ENCODE measurements at places on chromosomes 16 and 17.

DNA sequence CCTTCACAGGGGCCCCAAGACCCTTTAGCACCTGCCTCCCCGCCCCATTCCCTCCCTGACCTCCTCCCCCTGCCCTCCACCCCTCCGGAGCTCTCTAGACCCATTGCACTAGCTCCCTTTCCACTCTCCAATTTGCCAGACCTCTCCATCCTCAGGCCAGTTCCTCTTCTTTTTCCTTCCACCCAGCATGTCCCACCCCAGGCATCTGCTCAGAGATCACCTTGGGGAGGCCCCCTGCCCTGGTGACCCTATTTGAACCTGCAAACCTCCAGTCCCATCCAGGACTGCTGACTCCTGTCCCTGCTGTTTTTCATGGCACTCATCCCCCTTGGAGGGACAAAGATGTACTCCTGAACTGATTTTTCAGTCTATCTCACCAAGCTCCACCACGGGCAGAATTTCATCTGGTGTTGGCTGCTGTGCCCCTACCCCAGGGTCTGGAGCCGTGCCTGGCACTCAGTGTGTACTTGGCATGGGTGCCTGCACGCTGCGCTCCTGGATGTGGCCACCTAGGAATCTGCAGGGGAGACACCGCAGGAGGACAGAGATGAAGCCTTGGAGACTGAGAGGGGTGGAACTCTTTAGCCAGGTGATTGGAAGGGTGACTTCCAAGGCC, 85.6 kb upstream of the CACNG5 start:
- DNase-seq, result no peak

- DNase-seq, result no peak
Measured at GRCh38 chr17:5234645-5235576, at the start of gene SCIMP. SCIMP (minus strand) TSS chr17:5234860; CDS start chr17:5234755, 105 bp downstream.

GRCh38 chr16:15483857-15484256, 49.5 kb downstream of the BMERB1 start:
- no peak for DNase-seq

DNA sequence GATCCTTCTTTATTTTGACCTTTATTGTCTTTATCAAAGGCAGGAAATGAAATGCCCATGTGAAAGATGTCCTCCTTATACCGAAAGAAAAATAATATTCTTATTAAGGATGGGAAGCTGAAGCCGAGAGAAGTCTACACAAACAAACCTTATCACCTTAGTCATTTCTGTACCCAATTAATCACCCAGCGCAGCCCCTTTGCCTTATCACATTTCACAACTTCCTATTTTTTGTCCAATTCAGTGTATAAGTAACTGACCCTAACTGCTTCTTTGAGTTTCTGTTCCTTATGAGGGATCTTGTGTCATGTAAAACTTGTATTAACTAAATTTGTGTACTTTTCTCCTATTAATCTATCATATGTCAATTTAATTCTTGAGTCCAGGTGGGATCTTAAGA, 16.4 kb upstream of the CCL23 start:
- no peak for DNase-seq

GRCh38 chr17:4834681-4835020, 1.5 kb downstream of the MINK1 start:
- no peak for DNase-seq

DNA sequence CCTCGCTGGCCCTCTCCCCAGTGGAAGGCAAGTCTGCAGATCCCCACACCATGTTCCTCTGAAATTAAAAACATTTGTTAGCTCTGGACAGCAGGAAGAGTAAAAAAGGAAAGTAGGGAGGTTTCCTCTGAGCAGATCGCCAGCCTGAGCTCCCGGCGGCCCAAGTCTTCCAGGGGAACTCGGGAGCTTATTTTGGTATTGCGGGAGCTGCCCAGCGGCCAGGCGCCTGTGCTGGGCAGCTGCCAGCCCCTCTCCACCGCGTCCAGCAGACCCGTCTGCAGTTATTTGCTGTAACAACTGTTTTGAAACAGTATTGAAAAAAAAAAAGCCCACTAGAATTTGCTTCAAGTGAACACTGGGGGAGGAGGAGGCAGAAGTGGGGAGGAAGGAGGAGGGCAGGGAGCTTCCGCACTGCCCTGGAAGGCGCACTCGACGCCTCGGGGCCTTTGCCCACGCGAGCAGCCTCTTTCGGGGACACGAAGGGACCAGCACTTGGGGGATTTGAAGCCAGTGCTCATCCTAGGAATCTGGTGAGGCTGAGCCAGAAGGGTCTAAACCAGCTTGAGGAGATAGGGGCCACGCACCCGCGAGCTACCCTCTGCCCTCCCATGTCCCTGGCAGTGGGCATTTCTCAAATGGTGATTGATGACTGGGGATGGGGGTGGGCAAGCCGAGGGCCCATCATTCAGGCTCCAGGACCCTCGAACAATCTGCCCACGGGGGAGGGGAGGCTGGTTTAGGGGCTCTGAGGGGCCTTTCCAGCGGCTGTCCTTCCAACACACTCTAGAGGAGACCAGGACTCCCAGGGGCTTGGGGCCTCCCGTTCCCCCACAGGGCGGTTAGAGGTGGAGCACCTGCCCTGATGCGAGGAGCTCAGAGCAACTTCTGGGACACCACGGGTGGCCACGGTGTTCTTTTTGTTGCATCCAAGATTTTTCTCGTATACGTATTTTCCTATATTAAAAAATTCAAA, 3.0 kb upstream of the BAHCC1 start:
- DNase-seq, result no peak

DNA sequence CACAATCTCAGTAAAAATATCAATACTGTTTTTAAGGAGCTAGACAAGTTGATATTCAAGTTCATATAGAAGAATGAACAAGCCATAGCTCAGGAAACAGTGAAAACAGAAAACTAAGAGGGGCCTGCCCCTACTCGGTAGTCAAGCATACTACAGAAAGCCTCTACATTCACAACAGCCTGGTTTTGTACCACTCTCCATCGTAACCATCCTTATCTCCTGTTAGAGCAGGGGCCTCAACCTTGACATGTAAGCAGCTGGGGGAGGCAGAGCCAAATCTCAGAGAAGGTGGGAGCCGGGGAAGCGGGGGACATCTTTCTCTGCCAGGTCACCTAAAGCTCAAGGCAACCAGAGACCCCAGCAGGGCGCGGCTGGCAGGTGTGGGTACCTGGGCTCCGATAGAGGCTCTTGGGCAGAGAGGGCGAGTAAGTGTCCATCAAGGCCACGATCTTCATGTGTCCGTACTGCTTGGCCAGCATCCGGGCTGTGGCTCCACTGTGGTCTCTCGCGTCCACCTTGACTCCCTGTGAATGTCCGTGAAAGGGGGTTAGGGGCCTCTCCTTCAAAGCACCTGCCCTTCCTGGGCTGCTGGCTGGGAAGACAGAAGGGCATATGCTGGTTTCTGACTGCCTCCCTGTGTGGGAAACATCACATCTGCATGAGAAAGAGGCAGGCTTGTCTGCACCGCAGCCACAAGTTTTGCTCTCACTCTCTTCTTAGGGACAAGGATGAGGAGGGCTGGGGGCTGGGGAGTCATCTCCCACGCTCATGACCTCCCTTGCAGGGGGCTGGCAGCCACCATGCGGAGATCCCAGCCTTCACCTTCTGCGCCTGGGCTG, 20.2 kb downstream of the ANKS3 start:
- no peak for DNase-seq

Data from activated naive CD4-positive, alpha-beta T cell treated with anti-CD3 and anti-CD28 coated beads, Interleukin-2, amount 50 U/mL, for 16 hours (primary cell).